ENCODE measurements at places on chromosomes 2 and 18.

DNA sequence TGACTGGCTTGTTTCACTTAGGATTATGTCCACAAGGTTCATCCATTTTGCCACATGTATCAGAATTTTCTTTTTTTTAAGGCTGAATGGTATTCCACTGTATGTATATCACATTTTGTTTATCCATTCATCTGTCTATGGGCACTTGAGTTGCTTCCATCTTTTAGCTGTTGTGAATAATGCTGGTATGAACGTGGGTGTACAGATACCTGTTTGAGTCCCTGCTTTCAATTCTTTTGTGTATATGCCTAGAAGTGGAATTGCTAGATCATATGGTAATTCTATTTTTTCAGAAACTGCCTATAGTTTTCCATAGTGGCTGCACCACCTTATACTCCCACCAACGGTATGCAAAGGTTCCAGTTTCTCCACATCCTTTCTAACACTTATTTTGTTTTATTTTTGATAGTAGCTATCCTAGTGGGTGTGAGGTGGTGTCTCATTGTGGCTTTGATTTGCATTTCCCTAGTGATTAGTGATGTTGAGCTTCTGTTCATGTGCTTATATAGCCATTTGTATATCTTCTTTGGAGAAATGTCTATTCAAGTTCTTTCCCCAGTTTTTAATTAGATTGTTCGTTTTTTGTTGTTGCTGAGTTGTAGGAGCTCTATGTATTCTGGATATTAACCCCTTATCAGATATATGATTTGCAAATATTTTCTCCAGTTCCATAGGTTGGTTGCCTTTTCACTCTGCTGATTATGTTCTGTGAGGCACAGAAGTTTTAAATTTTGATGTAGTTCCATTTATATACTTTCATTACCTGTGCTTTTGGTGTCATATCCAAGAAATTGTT is 40.7 kb downstream of the TTC39C start:
- DNase-seq, result no peak

DNA sequence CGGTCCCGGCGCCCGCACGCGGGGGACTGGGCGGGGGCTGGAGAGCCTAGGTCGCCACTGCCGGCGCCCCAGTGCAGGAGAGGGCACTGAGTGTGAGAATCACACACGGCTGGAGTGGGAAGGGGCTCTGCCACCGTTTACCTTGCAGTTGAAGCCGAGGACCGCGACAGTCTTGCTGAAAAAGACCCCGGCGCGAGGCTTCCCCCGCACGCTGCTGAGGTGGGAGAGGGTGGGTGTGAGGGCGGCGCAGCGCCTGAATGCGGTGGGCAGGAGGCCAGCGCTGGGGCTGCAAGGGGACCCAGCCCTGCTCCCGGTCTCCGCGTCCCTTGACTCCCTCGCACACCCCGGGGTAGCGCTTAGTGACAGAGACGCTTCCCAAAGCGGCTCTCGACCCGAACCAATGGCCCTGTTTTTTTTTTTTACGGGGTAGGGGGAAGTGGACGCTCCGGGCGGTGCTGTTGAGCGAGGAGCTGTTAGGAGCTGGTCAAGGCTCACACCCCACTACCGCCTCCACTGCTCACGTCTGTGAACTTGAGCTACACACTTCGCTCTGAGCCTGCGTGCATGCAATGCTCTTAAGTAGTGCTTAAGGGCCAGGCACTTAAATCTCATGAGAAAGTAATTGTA is 794 bp downstream of the NOTO start:
- DNase-seq, result no peak

- no peak for DNase-seq
Observed at GRCh38 chr18:36296650-36297416, 680 bp upstream of the FHOD3 start.

- DNase-seq, result no peak
Observed at GRCh38 chr2:163717515-163717914, 18.3 kb downstream of the FIGN start.

GRCh38 chr2:95317123-95317500 is 20.0 kb downstream of the KCNIP3 start:
- no peak for DNase-seq

GRCh38 chr2:44016282-44016681 is 20.5 kb upstream of the LRPPRC start:
- DNase-seq, result no peak

- no peak for DNase-seq
Observed at GRCh38 chr2:238278626-238279323, 9.6 kb downstream of the PER2 start.
